ENCODE measurements at places on chromosomes 1 and 21. TPM values are rescaled to one million over a fixed set of nuclear protein-coding genes. Genes with fewer than 3 reads are reported as not detected.

GRCh38 chr1:50603274-50604271 is 180.3 kb upstream of the DMRTA2 start:
- ATAC-seq = peak; percentile 97

DNA sequence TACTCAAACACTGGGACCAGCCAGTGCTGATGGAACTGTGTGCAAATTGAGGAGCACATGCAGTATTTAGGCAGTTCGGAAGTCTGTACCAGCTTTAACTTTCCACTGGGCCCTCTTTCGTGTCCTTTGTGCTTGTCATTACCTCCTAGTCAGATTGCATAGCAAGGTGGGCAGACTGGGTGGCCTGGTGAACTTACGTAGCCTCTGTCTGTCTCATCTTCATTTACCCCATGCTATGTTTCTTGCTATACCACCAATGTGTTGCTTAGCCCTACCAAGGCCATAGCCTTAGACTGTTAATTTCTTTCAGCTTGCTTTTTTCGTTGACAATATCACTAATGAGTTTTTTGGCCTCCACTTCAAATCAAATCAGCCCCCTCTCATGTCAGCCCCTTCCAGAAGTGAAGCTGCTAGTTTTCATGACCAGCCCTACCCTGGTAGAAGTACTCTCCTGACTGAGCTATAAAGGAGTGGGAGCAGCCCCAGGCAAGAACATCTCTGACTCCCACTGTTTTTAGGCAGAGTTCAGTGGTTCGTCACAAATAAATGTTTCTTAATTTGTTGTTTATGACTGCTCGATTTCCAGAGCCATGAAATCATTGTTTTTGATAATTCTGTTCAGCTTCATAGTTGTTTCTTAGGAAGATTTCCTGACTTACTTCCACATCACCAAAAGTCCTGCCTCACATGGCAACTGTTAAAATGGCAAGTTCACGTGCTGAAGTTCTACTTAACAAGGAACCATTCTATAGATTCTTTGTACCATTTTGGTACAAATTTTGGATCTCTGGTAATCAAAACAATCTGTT is 19.3 kb downstream of the PRKACB start:
- ATAC-seq = no peak

DNA sequence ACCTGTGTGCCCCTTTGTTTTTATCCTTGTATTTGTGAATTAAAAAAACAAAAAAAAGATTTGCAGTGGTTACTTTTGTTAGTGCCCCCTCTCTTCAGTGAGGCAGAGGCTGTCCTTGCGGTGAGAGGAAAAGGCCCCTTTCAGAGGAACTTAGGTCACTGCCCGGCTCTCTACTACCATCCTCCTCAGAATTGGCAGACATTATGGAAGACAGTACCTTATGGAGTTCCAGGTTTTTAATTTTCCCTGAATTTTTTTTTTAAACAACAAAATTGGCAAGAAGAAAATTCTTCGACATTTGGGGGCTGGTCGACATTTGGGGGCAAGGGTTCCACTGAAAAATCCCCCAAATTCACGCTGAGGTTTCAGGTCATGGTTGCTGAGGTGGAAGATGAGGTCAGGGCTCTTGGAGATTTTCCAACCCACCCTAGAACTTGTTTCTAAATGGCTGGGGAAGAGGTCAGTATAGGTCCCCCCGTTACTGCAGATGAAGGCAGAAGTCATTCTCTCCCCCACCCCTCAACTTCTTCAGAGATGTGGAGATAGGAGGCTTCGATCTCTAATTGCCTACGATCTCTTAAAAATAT is 5.3 kb downstream of the RXFP4 start:
- no peak for ATAC-seq

DNA sequence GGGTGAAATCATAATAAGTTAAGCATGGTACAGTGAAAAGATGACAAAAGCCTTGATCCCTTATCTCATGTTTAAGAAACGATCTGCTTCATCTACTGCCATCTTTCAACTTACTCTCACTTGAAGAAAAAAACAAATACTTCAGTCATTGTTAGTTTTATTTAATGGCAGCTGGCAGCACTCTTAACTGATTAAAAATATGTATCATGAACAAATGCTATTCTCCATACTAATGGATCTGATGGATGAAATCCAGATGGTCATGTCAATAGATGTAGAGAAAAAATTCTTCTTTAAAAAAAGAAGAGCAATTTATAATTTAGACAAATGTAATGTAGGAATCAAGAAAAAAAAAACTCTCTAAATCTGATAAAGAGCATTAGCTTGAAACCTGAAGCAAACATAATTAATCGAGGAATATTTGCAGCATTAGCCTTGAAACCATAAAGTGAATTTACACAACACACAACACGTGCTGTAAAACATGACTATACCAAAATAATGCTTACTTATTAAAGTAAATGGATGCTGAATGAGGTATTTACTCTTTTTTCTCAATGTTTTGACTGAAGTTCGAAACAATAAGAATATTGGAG is 579.0 kb upstream of the ADAMTS5 start:
- ATAC-seq = no peak

The C1QB gene
- total RNA-seq = 14.4 TPM

- ATAC-seq = no peak
Observed at GRCh38 chr1:167472752-167473521, 45.4 kb downstream of the CD247 start.

- no peak for ATAC-seq
Observed at GRCh38 chr1:81664341-81664740, 136.4 kb upstream of the ADGRL2 start.

The ST6GALNAC5 gene
- total RNA-seq = 0.96 TPM

- ATAC-seq = peak; percentile 29
Observed at GRCh38 chr1:227437495-227438008, 119.3 kb upstream of the CDC42BPA start.

DNA sequence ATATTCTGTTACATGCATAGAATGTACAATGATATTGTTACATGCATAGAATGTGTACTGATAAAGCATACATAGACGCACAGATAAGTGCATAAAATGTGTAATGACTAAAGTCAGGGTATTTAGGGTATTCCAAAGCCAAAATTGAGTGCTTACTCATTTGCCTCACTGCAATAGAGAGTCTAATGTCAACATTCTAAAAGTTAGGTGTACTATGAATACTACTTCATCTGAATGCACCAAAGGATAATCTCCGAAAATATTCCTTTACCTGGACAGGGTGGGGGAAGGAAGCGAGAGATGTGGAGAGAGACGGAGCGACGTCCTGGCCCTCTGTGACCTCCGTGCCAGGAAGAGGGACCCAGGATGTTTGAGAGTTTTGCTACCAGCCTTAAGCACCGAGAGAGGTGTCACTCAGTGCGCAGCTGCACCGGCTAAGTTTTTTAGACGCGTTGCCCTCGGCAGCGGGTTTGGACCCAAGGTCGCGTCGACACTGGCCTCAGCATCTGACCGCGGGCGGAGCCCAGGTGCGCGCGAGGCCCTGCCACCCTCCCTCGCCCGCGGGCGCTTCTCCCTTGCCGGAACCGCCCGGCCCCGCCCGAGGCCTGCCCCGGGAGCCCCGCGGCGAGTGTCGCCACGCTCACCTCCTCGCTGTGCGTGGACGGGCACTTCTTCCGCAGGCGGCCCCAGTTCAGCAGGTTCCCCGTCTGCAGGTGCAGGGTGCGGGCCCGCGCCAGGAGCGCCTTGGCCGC is 660 bp downstream of the GCLM start:
- peak; percentile 57 for ATAC-seq

DNA sequence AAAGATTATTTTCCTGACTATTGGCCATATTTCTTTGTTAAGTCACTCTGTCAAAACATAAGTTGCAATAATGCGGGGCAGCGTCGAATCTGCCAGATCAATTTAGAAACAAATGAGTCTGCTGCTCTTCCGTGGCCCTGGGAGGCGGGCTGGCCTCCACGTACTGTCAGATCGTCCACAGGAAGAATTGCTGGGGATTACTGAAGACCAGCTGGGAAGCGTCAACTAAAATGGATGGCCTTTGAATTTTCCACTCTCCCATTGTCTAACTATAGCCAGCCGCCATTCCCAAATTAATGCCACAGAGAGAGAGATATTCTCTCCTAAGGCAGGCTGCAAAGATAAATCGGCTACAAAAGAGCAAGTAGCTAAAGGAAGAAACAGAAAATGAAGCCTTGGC is 560.2 kb downstream of the SMYD3 start:
- ATAC-seq = no peak

DNA sequence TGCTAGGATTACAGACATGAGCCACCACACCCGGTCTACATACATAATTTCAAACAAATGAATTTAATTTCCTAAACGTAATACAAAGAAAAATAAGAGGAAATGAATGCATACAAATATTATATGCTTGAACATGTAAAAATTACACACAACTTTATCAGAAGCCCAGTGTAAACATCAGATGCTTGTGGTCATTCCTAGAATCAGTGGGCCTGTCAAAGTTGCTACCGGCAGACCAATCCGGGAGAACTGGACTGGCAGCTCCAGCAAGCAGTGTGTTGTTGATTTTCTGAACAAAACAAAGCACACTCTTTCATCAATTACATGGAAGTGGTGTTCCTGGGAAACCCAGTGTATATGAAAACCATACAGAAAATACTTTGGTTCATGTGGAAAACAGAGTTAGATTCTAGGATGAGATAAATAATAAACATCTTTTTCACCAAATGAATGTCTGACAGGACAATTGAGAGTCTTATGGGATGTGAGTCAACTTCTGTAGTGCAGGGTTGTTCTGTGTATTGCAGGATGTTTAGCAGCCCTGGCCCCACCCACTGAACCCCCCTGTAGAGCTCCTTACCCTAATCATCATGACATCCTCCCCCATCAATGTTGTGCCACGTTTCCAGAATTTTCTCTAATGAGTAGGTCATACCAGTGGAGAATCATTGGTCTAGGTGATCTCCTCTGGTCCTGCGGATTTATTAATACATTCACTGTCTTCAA is 33.8 kb downstream of the MFSD2A start:
- ATAC-seq = peak; percentile 85

DNA sequence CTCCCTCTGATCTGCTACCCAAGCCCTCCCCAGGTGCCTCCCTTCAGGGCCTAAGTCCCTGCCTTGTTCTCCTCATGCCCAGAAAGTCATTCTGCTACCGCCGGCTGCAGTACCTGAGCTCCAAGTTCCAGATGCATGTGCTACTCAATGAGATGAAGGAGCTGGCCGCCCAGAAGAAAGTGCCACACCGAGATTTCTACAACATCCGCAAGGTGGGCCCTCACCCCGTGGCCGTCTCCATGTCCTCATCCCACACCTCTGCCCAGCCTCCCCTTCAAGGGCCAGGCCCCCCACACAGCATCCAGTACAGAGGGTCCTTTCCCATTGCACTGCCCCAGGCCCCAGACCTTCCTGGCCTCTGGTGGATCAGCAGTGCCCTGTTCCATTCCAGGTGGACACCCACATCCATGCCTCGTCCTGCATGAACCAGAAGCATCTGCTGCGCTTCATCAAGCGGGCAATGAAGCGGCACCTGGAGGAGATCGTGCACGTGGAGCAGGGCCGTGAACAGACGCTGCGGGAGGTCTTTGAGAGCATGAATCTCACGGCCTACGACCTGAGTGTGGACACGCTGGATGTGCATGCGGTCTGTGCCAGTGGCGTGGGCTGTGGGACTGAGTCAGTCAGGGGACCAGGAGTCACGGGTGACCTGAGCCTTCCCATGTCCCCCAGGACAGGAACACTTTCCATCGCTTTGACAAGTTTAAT is 8.2 kb downstream of the AMPD2 start:
- no peak for ATAC-seq

DNA sequence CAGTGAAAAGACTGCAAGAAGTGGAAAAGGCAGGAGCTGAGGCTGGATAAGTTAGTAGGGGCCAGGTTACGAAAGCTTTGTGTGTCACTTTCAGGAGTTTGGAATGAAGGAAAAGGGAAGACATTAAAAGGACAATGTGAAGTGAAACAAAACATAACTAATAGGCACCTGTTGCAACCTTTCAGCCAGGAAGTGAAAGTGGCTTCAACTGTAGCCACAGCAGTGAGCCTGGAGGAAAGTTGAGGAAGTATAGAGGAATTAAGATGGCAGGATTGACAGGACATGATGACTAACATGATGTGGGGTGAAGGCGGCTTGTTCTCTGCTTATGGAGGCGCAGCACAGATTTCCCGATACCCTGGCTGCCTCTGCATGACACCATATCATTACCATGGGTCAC is 68.9 kb downstream of the C4BPA start:
- peak; percentile 74 for ATAC-seq

DNA sequence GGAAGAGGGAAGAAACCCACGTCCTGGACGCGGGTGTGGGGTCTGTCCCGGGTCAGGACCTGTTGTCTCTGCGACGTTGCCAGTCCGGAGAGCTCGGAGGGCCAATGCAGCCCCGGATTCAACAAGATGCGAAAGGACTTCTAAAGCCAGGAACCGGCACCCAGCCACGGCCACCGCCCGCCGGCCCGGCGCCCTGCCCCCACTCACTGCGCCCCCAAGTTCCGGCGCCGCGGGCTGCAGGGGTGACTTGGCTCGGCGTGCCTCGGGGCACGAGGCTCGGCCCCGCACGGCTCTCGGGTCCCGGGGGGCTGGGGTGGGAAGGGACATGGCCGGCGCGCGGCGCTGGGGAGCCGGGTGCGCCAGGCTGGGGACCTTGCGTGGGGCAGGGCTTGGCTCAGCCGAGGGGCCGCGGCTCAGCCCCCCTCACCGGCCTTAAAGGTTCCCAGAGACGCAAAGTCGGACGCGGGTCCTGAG is 51.8 kb upstream of the H6PD start:
- peak; percentile 10 for ATAC-seq

DNA sequence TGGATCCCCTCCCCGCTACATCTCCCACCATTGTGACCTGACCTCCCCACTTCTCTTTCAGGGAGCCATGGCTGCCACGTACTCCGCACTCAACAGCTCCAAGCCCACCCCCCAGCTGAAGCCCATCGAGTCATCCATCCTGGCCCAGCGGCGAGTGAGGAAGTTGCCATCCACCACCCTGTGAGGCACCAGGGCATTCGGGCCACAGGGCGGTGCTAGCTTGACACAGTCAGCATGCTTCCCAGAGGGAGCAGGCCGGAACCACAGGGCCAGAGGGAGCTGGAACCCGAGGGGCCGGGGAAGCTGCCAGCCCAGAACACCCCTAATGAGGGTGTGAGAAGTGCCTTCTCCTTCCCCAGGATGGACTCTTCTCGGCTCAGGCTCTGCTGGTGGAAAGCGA is 44.5 kb downstream of the RPS6KA1 start:
- ATAC-seq = no peak

- no peak for ATAC-seq
Observed at GRCh38 chr1:51156752-51157151, 54.7 kb downstream of the C1orf185 start.

The ARHGAP30 gene
- 6.0 TPM for total RNA-seq

GRCh38 chr1:110506541-110506940 is 12.4 kb downstream of the KCNA10 start:
- ATAC-seq = no peak

DNA sequence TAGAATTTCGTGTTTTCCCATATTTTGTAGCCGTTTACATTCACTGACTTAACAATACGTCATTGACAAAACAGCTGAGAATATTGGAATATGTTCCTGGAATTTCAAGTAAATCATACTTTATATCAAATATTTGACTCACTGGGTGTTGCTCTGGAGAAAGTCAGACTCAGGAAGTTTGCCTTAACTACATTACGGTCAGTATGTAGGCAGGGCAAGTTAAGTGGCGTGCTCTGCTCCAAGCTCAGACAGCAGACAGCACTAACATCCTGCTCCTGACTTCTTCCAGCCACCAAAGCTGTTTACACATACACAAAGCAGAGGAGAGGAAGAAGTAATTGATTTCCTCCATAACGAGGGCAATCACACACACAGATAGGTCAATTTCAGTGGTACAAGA is 414.6 kb downstream of the LRRIQ3 start:
- ATAC-seq = no peak

Measured in esophagus mucosa (tissue), 1 donor.